ENCODE measurements at places on chromosomes 3 and 15.

DNA sequence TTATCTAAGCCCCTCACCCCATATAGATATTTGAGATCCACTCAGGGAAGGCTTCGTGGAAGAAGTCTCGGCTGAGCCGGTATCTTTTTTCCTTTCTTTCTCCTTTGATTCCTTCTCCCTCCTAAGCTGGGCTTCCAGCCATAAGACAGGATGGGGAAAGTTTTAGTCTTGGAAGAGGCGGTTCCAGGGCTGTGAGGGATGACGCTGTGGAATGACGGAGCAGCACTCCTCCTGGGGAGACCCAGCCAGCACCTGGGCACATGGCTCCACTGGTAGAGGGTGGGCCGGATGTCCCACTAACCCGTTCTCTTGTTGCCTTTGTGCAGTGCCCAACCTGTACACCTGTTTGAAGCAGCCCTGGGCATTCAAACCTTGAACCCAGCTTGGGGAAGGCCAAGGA is 43.2 kb upstream of the FAM107A start:
- DNase-seq = no peak

DNA sequence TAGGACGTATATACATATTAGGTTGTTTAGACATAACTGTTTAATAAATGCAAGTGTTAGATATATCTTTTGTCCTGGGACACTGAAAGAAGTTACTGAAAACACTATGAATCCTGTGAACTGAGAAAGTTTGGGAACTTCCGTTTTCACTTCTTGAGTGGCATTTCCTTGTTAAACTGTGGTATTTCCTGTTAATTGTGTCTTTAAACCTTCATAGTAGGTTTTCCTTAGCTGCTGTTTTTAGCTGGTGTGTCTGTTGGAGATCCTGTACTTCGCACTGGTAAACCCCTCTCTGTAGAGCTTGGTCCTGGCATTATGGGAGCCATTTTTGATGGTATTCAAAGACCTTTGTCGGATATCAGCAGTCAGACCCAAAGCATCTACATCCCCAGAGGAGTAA is 37.1 kb downstream of the ATP6V1A start:
- peak; percentile 31 for DNase-seq

DNA sequence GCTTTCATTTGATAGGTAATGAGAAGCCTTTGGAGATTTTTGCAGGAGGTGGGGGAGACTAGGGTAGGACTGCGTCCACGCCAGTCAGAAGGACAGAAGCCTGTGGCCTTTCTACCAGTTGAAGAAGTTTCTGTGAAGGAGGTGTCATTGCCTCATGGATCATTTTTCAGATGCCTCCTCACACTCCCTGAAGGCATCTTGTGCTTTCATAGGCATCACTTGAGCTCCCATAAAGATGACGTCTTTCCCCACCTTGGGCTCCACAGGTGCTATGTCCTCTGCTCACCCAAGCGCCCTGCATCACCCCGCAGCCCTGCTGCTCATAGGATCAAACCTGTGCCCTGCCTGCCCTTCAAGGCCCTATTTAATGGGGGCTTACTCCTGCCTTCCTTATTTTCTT is 7.5 kb upstream of the ITGA11 start:
- no peak for DNase-seq

DNA sequence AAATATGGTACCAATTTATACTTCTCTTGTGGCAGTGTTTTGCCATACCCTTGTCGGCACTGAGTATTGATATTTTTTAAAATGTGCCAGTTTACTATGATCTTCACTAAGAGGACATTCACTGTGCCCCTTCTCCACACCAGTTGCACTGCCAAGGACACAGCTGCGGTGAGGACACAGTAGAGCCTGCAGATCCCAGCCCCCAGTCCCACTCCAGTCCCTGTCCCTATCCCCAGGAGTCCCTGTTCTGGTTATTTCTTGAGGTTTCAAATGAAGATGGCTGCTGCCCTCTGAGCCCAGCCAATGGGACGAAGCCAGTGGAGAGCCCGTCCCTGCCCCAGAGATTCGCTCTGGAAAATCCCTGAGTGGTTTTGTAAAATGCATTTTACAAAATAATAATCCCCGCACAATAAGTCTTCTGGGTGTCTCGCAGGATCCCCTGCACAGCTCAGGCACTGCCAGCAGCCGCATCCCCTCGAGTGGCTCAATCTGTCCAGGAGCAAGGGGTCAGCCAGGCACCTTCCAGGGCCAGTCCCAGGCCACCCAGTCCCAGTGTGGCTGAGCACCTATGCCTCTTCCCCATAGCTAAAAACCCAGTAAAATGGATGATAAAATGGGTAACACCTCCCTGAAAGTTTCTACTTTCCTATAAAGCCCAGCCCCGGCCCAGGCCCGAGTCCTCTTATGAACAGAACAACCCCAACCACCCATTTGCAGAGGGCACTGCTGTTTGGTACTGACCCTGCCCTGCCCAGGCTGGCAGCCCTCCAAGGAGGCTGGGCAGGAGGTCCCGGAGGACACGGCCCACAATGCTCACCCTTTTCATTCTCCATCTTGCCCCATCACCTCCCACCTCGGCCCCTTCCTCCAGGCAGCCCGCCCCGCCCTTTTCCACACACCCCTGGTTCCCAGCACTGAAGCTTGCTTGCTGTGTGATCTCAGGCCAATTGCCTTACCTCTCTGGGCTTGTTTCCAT is 91.1 kb downstream of the VGLL4 start:
- no peak for DNase-seq

- DNase-seq = no peak
These were observed 22.5 kb downstream of the CDIN1 start for GRCh38 chr15:36601952-36602351.

DNA sequence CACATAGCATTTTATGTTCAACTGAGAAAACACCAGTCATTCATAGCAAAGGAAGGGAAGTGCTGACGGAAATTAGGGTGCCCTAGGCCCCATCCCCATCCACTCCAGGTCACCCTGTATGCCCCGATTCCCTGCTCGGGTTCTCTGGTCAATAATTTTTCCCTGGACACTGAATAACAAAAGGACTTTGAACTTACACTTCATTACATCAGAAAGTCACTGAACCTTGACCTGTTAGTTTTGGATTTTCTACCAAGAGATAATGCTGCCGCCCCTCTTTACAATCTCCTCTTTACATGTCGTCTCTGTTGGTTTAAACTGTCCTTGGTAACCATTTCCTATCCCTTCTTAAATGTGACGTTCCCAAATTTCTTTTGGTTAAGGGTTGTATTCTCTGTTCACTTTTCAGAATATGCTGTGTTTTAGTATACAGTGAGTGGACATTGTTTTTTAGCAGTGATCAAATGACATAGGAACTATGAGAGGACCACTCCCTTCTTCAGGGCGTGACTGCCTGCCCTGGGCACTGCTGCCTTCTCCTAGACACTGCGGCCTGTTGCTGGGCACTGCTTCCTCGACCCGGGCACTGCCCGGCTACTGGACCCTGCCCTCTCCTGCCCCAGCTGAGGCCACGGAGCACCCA is 13.6 kb upstream of the AHSG start:
- DNase-seq = no peak

GRCh38 chr3:156860873-156861272 is 34.7 kb downstream of the LEKR1 start:
- DNase-seq = no peak

DNA sequence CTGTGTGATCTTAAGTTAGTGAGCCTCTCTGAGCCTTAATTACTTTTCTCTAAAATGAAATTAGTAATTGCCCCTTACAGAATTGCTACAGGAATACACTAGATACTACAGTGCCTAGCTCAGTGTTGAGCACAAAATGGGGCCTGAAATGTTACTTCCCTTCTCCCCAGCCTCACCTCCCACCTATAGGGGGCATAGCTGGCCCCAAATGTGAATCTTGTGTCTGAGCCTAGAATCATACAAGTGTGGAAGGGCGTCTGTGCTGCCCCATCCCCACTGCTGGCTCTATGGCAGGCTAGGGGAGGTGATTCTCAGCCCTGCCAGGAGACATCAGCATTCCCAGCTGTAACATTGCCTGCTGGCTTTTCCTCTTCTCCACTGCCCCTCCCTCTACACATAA is 42.7 kb downstream of the IFT122 start:
- no peak for DNase-seq

DNA sequence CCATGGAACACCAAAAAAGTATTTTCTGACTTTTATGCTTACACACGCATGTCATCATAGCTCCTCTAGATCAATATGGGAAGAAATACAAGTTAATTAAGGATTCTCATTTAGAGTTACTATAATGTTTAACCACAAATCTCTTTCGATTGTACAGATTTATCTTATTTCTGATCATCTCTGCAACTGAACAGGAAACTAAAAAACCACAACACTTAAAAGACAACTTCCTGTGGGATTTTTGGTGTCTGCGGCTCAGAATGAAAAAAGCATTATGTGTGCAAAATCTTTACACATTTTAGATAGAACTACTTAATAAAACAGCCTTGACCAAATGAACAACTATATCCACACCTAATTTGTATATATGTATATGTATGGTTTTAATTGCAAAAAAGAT is 3.0 kb upstream of the TJP1 start:
- DNase-seq = no peak

GRCh38 chr15:52383100-52383588 is 87.5 kb upstream of the MYO5C start:
- no peak for DNase-seq

DNA sequence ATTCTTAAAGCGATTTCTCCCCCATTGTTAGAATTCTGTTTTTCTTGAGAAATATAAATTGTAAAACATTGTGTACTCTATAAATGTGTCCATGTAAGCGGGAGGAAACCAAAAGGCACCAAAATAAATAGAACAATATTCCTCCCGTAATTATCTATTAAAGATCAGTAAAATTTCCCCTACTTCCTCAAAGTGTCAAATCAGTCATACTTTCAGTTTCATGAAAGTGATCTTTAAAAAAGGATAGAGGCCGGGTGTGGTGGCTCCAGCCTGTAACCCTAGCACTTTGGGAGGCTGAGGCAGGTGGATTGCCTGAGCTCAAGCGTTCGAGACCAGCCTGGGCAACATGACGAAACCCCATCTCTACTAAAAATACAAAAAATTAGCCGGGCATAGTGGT is 278.9 kb downstream of the MECOM start:
- no peak for DNase-seq

DNA sequence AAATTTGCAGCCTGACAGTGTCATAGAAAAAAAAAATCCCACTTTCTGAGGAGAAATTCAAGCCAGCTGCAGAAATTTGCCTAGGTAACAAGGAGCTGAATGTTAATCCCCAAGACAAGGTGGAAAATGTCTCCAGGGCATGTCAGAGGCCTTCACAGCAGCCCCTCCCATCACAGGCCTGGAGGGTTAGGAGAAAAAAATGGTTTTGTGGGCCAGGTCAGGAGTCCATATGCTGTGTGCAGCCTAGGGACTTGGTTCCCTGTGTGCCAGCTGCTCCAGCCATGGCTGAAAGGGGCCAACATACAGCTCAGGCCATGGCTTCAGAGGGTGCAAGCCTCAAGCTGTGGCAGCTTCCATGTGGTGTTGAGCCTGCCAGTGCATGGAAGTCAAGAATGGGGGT is 11.2 kb downstream of the CD200R1 start:
- DNase-seq = no peak
